Thoracic aorta endothelial cell (primary cell): ENCODE measurements at places on chromosomes 6 and 20. TPM values are rescaled to one million over a fixed set of nuclear protein-coding genes. Genes with fewer than 3 reads are reported as not detected.

CST7 gene
- not detected in 2 replicates for total RNA-seq

OR2J3 gene
- not detected in 2 replicates for total RNA-seq

TCP11 gene
- total RNA-seq, result 0.07 TPM in 1 of 2 replicates, not detected in the other

KIF16B gene
- total RNA-seq, result 9.4 and 11.6 TPM in 2 replicates

C6orf52 gene
- total RNA-seq, result not detected in 2 replicates

FAM184A gene
- 0.66 and 1.1 TPM in 2 replicates for total RNA-seq

RRAGD gene
- 0.27 and 1.1 TPM in 2 replicates for total RNA-seq

FHL5 gene
- total RNA-seq, result not detected in 2 replicates

SRMS gene
- not detected in 2 replicates for total RNA-seq

C20orf204 gene
- total RNA-seq, result 2.1 and 3.3 TPM in 2 replicates

AGER gene
- total RNA-seq, result 0.27 and 0.36 TPM in 2 replicates

OR2H2 gene
- not detected in 2 replicates for total RNA-seq

ENPP4 gene
- total RNA-seq, result 17.0 and 25.8 TPM in 2 replicates

TTK gene
- total RNA-seq, result 38.8 and 92.8 TPM in 2 replicates

CCN5 gene
- total RNA-seq, result 0.13 TPM in 1 of 2 replicates, not detected in the other

RGS17 gene
- total RNA-seq, result 4.8 and 5.7 TPM in 2 replicates

ZNF391 gene
- total RNA-seq, result 0.29 and 0.53 TPM in 2 replicates

NKX2-4 gene
- total RNA-seq, result not detected in 2 replicates

COL19A1 gene
- total RNA-seq, result not detected in 2 replicates
